ENCODE measurements at places on chromosomes 11 and 22.

DNA sequence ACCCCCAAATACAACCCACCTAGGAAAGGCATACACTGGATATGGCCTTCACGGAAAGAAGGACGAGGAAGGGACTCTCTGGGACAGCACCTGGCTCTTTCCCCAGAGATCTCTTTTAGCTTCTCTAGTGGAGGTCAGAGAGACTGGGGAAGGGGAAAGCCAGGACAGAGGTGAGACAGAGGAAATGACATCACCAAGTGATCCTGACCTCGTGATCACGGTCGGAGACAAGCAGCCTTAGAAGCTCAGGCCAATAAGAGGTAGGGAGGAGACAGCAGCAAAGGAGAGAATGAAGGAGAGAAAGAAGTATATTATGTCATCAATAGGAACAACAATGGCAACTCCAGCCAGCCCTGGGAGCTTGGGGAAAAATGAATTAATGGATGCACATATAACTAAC lies 15.4 kb upstream of the TMPRSS13 start:
- no peak for DNase-seq

DNA sequence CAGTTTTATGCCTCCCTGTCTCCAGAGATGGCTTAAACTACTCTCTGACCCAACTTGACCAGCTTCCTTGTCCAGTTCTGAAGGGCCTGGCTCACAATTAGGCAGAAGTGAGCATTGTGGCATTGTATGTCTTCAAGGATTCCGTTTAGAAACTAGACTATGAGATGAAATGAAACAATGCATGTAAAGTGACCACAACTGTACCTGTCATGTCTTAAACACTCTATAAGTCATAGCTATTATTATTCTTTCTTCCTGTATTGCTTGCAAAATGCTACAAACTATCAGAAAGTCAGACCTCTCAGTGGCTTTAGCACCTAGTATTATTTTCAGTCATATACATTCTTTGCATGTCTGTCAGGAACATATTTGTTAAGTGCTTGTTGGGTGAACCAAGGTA lies 127.9 kb upstream of the MTMR2 start:
- DNase-seq: no peak

DNA sequence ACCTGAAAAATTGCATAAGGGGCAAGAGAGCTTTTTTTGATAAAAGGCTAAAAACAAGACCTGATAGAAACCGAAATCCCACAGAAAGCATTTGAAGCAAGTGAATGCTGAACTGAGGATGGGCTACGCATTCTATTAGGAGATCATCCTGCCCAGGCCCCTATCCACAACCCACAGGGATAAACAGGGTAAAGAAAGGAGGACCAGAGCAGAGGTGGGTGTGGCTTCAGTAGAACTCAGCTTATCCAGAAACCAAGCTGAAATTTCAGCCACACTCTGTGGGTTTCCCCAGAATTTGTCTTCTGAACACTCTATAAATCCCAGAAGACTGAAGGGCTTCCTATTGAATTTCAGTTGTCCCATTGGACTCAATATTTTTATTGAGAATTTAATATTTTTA lies 195.1 kb downstream of the ETS1 start:
- DNase-seq: no peak

DNA sequence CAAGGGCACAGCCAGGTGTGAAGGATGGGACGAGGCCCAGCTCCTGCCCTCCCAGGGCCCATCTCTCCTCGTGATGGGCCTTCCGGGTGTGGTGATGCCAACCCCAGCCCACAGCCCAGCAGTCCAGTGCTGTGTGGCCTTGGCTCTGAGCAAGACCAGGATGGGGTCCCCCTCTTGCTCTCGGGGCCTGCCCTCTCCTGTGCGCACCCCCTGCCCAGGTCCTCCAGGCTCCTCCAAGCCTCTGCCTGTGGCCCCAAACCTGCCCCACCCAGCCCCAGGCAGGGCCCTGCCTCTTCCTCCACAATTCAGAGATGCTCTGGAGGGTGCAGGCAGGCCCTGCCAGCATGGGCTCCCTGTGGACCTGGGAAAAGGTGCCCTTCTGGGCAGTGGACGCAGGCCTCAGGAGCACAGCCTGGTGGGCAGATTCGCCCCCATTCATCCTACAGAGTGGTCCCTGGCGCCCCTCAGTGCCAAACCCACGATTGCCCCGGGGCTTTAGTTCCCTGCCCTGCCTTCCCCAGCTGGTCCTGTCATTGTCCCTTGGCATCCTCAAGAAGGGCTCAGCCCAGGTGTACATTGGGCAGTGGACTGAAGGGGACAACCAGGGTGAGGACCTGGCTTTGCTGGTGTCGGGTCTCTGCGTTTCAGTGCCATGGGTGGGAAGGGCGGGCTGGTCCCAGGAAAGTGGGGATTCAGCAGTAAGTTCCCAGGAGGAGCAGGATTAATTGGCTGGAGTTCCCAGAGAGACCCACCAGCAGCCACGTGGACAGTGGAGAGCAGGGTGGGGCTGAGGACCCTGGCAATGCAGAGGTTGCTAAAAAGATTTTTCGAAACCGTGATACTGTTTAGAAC lies 19.8 kb downstream of the EIF1AD start:
- no peak for DNase-seq

- DNase-seq: no peak
These were observed 19.1 kb downstream of the ARHGAP42 start for GRCh38 chr11:100706179-100706578.

DNA sequence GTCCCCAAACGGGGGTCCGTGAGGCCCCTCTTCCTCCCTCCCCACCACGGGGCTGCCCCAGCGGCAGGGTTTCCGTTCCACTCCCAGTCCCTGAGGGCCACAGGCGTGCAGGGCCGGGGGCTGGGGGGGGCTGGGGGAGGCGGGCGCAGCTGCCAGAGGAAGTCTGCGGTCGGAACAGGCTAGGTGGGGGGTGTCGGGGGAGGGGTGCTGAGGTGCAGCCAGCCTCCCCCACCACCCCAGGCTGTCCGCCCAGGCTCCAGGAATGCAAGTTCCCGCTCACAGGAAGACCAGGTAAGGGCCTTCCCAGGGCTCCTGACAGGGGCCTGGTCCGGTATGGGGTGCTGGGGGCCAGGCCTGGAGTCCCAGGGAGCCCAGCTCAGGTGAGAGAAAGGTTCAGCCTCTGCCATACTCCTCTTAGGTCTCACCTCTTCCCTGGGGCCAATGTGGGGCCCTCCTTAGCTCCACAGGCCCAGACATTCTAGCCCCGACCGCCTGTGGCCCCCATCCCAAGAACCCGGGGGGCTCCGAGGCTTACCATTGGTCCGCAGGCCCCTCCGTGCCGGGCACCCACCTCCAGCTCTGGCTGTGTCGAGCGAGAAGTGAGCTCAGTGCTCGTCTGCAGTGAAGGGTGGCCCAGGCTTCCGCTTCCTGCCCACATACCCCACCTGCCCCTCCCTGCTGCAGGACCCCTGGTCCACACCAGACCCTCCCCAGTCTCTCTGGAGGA lies at the start of gene PTPRCAP:
TSS of gene PTPRCAP (minus strand) at position 601 of the 727 bp plus-strand sequence. CDS start at position 538, 63 bp downstream.
- DNase-seq: no peak

DNA sequence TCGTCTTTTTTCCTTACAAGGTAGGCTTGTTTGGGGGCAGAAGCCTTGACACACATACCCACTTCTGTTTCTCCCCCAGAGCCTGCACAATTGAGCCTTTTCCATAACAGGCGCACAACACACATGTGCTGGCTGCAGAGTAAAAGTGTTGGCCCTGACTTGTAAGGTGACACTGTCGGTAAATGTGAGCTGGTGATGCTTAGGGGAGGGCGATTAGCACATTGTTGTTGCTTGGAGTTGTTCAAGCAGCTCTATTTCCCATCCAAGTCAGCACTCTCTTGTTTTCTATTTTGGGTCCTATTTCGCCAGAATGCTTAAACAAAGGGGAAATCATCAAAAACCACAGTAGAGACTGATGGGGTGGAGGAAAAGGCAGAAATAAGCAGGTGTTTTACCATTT lies 51.9 kb upstream of the PTPRJ start:
- no peak for DNase-seq

DNA sequence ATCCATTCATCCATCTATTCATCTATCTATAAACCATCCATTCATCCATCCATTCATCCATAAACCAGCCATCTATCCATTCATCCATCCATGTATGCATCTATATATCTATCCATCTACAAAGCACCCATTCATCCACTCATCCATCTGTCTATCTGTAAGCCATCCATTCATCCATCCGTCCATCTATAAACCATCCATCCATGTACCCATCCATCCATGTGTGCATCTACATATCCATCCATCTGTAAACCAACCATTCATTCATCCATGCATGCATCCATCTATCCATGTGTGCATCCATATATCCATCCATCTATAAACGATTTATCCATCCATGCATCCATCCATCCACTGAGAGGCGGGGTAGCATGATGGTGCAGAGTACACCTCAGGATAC lies 58.4 kb downstream of the MPPED1 start:
- no peak for DNase-seq
